ENCODE measurements at places on chromosomes 5 and 9.

- no peak for DNase-seq
These were observed 1280.2 kb upstream of the C9orf72 start for GRCh38 chr9:28853477-28853876.

DNA sequence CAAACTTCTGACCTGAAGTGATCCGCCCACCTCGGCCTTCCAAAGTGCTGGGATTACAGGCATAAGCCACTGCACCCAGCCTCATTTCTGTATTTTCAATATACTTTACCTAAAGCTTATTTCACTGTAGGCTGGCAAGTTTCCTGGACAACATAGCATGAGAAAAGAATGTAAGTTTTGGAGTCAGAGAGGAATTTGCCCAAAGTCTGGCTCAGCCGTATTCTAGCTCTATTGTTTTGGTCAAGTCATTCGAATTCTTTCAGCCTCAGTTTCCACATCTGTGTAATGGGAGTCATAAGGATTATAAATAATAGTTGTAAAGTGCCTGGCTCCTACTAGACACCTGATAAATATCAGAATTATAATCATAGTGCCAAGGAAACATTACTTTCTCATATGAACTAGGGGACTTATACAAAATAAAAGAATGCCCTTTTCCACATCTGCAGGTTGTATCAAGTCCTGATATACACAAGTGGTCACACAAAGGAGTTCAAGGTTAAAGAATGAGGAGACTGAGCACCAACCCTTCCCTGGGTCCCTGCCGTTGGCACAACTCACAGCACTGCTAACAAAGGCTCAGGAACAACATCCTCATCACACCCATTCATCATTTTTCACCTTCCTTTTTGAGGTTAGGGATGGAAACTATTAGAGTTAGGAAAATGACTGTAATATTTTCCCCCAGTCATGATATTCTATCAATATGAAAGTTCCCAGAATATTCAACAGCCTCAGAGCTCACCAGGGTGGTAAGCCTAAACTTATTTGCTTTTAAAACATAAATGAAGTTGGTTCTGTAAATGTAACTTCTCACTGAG, 34.6 kb upstream of the RAI14 start:
- no peak for DNase-seq

- no peak for DNase-seq
These were observed 394.6 kb downstream of the PSAT1 start for GRCh38 chr9:78691542-78691941.

DNA sequence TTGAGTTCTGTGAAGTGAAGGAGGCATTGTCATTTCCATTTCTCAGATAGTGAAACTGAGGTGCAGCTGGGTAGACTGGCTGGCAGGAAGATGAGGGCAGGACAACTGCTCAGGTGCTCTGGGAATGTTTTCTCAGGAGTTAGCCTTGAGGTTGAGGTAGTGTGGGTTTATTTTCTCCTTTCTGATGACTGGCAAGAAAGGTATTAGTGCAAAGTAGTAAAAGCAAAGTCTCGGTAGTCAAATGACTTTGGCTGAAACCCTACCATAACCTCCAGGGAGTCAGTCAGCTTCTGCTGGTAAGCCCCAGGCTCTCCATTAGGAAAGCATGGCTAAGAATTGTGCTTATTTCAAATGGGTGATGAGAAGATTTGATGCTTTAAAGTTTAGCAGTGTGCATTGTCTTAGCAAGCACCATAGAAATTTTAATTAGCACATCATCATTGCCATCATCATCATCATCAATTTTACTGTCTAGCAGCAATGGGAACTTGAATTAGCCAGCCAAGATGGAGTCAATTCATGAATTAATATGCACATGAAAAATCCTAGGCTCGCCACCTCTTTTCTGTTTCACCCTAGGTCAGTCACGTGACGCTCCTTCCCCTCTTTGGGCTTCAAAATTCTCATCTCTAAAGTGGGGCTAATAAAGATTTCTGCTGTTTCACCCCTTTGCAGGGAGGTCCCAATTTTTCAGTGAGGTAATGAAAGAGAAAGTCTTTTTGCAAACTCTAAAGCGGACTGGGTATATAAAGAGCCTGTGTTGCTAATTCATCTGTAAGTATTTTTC, 10.7 kb upstream of the PAPPA start:
- DNase-seq, result no peak

DNA sequence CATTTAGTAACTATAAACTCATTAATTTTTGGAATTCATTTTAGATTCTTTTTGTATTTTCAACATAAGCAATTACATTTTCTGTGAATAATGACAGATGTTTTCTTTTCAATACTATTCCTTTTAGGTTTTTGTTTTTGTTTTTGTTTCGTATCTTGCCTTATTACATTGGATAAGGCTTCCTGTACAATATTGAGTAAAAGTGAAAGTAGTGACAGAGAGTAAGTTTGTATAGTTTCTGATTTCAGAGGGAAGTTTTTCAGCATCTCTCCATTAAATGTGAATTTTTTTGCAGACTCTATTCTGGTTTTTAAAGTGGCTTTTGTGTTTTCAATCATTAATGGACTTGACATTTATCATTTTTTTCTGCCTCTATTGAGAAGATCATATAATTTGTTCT, 12.8 kb upstream of the CAMK4 start:
- no peak for DNase-seq

GRCh38 chr5:83156001-83156400, 78.7 kb downstream of the XRCC4 start:
- no peak for DNase-seq

GRCh38 chr9:32251539-32251938, 132.9 kb upstream of the ACO1 start:
- peak; percentile 19 for DNase-seq

DNA sequence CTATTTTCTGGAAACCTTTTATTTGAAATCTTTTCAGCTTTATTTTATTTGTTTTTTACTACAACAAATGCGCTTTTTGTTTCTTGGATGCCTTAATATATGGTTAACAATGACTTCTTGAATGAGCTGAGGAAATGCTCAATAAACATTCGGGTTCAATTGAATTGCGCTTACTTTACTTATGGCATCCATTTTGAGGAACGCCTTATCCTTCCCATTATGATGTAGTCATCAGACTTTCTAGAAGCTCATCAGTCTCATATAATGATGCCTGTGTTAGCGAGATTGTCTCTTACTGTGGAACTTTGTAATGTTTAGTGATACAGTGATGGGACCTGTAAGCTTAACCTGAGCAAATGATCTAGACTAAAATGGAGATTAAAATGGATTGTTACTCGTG, 916 bp downstream of the SHLD3 start:
- no peak for DNase-seq

DNA sequence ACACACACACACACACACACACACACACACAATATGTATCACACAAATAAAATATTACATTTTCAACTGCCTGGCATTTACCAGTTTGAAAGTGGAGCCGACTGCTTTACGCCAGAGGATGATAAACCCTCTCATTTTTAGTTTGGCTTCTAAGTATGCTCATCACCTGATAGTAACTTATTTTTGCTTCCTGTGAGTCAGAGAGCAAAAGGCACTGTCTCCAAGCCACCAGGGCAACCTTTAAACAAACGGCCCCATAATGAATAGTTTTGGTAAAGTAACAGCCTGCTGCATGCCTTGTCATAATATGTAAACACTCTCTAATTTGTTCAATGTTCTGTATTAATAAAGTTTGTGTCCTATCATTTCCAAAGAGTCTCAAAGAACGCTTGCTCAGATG, 26.9 kb downstream of the KLF4 start:
- DNase-seq, result peak; percentile 51

DNA sequence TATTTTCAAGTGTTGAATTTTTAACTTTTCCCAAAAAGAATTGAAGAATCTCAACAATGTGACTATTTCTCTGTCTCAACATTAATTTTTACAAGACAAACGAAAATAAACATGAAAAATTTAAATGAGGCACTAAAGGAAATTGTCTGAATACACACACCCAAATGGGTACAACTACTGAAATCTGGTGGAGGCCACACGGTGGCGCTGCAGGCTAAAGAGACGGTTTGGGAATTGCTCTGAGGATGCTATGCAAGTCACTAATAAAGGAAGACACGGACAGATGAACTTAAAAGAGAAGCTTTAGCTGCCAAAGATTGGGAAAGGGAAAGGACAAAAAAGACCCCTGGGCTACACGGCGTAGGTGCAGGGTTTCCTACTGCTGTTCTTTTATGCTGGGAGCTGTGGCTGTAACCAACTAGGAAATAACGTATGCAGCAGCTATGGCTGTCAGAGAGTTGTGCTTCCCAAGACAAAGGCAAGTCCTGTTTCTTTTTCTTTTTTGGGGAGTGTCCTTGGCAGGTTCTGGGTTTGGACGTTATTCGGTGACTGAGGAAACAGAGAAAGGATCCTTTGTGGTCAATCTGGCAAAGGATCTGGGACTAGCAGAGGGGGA, at the start of gene PCDHB10:
Gene PCDHB10, plus strand, starts transcription at position 244 of the 616 bp plus-strand sequence. Its CDS starts 200 bp downstream, at position 444.
- DNase-seq, result no peak

DNA sequence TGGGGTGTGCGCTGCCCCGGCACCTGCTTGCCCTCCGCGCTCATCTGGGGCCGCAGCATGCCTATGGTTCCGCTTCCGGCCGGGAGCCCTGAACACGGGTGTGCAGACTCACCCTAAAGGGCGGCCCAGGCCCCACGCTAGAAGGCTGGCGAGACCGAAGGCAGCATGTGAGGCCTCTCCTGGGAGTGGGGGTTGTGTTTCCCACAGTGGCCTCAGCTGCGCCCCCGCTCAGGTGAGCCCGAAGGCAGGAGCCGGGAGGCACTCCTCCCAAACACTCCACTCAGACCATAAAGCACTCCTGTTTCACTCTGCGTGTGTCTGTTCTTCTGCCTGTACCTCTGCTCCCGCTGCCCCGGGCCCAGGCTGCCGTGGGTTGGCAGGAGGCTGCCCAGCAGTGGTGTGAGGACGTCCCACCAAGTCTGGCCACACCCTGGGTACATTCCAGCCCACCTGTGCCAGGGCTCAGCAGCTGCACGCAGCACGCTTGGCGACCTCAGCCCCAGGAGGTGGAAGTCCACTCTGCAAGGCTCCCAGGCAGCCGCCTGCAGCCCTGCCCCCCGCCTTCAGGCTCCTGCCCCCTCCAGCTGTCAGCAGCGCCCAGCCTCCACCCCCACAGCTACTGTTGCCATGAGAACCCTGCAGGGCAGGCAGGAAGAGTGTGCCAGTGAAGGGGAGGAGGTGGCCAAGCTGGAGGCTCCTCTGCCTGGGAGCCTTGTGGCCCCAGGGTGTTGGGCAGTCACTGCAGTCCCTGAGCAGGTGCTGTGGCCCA, 1.2 kb upstream of the AJM1 start:
- DNase-seq, result no peak

DNA sequence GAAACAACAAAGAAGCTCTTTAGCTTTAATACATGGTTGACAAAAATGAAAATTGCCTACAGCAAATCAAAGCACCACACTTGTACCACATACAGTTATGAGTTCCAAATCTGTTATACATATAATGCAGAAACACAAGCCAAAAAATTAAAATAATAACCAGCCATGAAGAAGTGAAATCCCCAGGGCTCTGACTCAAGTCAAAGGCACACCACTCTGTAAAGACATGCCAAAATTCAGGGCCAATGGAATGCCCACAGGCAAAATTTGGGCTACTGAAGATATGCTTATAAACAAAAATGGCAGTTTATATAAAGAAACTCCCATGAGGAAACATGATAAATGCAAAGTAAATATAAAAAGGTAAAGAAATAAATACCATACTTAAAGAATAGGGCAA, 29.0 kb downstream of the THBS4 start:
- DNase-seq, result no peak

- DNase-seq, result no peak
These were observed 5.5 kb upstream of the LOX start for GRCh38 chr5:122083535-122083934.

DNA sequence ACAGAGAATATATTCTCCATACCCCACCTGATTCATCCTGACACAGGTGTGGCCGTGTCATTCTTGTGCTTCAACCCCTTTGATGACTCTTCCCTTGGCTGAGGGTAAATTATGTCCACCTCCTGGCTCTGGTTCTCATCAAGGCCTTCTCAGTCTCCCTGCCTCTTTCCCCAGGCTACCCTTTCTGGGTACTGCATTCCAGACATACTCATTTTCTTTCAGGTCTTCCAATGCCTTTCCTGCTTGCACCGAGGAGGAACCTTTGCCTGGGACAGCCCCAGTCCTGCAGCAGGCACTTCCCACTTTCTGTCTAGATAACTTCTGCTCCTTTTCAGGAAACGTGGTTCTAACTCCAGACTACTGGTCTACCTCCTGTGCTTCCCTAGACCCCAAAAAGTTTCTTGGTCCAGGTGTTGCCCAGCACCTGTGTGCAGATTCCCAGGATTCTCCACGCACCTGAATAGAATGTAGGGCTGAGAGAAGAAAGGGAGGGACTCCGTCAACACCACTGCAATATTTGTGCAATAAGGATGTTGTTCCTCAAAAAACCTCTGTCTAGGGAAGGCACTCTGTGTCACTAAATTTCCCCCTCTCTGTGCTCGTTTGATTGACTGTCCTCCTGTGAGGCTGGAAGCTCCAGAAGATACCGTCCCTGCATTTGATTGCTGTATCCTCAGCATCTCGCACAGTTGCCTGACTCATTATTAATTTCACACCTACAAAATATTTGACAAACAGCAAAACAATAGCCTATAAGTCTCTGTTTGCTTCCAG, 255.4 kb upstream of the NFIL3 start:
- DNase-seq, result no peak

DNA sequence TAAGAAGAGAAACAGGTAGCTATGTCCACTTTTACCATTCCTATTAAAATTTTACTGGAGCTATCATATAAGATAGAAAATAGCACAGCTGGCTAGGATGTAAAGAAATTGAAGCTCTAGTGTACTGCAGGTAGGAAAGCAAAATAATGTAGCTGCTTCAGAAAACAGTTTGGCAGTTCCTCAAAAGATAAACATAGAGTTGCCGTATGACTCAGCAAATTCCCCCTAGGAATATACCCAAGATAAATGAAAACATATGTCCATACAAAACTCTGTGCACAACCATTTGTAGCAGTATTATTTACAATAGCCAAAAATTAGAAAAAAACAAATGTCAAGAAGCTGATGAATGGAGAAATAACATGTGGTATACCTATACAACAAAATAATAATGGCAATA, 64.6 kb upstream of the SHISAL2B start:
- DNase-seq, result peak; percentile 61

DNA sequence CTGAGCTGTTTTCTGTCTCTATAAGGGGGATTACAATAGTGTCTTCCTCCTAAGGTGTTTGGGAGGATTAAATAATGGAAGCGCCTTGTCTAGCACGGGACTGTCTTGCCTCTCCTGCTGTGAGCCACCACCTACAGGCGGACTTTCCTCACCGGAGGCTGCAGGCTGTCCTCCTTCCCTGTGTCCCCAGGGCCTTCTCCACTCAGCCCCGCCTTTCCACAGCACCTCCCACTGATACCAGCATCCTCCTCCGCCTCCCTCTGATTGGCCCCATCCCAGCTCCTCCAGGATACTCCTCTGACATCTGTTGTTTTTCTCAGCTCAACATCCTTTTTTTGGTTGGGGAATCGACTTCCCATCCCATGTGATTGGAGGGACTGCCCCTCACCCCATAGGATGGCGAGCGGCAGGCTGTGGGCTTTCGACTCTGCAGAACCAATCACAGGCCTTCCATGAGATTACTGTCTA, 851 bp upstream of the ZDHHC12 start:
- peak; percentile 65 for DNase-seq

GRCh38 chr5:163310997-163311396, 126.4 kb upstream of the CCNG1 start:
- no peak for DNase-seq

GRCh38 chr9:76351006-76351405, 43.2 kb downstream of the RFK start:
- no peak for DNase-seq

Data from HFF-Myc (cell line).